ENCODE measurements at places on chromosomes 1 and 21.
A peak's percentile ranks its signal among the peaks of the same experiment; 100 is the strongest.

GRCh38 chr1:116340506-116341231 lies 32.4 kb upstream of the ATP1A1 start:
- no peak for DNase-seq

DNA sequence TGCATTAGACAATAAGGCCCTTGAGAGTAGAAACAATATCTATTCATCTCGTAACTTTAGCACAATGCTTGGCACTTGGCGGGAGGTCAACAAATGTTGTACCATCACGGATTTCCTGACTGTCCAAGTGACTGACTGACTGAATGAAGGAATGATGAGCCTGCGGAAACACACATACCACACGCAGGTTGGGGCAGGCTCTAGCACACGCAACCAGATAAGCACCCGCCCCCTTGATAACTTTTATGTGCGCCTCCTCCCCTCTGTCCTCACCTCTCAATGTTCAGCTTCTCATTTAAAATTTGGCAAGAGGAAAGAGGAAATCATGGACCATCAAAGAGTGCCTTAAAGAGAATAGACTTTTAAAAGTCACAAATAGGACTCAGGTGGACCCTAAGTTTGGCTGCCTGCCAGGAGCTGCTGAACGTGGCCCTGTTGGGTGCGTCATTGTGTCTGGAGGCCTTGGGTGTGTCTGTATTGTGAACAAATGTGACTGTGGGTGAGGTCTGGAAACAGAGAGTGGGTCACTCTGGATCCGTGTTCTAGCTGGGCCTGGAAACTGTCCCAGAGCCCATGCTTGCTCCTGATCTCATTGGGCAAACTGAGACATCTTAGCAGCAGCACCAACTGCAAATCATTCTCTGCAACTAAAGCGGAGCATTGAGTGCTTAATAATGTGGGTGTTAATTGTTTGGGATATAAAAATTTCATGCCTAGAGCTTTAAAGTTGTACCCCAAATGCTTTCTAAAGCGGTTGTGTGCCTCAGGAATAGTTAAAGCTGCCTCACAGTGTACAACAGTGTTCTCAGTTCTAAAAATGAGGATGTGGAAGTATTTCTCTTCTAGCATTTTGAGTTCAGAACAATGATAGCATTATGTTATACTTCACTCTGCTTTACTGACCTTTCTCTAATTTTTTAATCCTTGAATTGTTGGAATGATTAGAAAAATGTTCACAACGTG lies 47.6 kb upstream of the ABCG1 start:
- DNase-seq = no peak

GRCh38 chr1:99634971-99635624 lies 10.8 kb upstream of the PALMD start:
- no peak for DNase-seq

DNA sequence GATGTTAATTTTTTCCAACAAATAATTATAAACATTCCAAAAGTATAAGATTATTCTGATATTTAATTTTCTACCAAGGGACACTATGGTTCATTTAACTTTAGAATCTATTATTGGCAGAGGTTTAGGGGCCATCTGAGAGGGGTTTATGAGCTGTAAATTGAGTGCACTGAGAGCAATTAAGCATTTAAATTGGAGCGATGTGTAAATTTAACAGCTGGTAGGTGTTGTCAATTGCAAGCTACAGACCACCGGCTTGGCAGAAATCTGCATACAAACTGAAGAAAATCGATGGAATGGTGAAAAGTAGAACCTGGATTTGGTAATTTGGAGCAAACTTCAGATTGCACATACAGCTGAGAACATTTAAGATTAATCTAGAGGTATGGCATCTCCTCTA lies 55.8 kb upstream of the MTF2 start:
- no peak for DNase-seq

- no peak for DNase-seq
These were observed 593 bp upstream of the DNAJC16 start for GRCh38 chr1:15526021-15526489.

DNA sequence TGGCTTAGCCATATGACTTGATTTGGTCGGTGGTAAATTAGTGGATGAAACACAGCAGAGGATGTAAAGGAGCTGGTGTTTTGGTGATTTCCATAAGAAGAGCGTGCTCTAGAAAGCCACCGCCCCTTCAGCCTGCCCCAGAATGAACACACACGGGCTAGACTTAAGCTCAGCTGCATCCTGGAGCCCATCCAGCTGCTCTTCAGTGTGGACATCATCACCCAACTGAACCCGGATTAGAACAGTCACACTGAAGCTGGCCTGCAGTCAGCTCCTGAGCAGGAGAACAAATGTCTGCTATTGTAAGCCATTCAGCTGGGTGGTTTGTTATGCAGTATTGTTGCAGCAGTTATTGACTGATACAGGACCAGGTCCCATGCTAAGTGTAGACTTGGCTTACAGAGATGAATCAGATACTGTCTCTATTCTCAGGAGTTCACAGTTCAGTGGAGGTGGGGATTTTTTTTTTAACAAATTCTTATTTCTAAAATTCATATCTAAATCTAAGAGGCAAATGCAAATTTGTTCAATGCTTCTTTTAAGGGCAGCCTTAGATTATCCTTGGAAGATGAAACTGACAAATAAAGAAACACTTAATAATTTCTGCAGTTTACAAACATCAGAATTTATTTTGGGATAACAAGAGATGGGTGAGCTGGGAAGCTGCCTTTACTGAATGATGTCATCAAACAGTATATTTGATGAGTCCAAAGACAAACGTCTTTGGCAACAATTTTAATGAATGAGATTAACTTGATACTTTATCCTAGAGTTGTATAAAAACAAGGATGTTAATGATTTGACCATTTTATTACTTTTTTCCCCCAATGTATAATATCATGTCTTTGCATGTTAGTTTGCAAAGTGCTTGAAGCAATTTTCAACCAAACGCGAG lies 251.2 kb downstream of the TRABD2B start:
- DNase-seq = no peak

- DNase-seq = no peak
These were observed 43.9 kb upstream of the TACSTD2 start for GRCh38 chr1:58620926-58621325.

DNA sequence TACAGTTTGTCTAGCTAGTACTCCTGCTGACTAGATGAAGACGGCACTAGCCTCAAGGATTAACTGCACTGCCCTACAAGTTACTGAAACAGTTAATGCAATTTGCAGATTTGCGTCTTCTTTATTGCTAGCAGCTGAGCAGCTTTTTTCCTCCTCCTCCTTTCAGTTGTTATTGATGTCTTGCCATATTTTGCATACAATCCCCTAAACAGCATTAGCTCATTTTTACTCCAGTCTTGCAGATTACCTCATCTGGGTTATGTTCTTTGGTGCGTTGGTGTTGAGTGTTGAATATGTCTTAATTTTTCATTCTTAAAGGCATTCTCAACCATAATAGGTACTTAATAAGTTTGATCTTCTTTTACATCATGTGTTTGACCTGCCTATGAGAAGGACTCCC lies 363.4 kb upstream of the LYPLAL1 start:
- DNase-seq = no peak

GRCh38 chr21:46550116-46550941 lies 54.6 kb downstream of the S100B start:
- no peak for DNase-seq

- DNase-seq = peak; percentile 2
These were observed at the start of gene RAVER2 for GRCh38 chr1:64744492-64745180. TSS of gene RAVER2 (plus strand) at chr1:64745075. CDS start at chr1:64745173, 98 bp downstream.
